ENCODE measurements at places on chromosomes 5 and 9. TPM values are rescaled to one million over a fixed set of nuclear protein-coding genes. Genes with fewer than 3 reads are reported as not detected.

GZMA gene
- total RNA-seq, result 5.2 TPM

PCDHGA3 gene
- 1.7 TPM for total RNA-seq

SPINK6 gene
- not detected for total RNA-seq

TAF11L10 gene
- not detected for total RNA-seq

MUSK gene
- total RNA-seq, result 3.6 TPM

Data from upper lobe of left lung (tissue), 6 donors.